ENCODE measurements at places on chromosomes 2 and 18.
A peak's percentile ranks its signal among the peaks of the same experiment; 100 is the strongest.

DNA sequence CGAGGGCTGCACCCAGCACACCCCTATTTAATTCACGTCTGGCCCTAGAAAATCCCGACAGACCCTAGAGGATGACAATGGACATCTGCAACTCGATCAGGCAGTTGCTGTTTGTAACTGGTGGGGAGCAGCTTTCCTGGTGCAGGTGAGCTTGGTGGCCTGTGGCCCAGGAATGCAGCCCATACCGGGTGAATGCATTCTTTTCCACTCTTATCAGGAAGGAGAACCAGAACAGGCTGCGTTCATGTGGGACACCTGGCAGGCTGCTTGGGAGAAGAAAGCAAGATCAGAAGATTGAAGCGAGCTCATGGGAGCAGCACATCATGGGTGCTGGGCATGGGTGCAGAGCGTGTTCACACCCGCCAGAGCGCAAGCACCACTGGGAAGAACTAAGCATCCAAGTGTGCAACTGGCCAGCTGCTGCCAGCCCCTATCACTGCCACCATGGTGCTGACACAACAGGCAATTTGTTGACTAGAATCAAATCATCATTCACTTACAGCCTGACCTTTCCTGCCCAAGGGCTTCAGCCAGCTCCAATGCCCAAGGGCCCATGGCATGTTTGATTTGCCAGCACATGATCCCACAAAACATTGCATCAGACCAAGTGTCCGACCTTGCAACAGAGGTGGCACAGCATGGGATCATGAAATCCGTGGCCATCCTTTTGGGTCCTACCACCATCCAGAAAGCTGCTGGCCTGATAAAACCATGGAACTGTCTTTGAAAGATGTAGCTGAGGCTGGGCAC, 241.7 kb upstream of the ID2 start:
- DNase-seq: no peak

DNA sequence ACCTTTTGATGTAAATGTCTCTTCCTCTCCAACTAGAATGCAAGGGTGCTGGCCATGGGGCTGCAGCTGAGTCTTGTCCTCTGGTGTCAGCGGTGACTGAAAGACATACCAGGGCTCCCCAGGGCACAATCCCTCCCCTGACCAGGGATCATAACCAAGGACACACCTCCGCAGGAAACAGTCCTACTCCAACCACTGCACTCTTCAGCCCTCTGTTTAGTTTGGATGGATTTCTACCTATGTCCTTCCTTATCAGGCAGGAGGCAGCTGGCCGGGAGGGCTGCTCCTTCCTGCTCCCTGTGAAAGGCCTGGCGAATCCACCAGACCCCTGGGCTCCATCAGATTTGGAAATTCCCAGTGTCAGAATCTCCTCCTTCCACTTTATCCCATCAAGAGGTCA, 185.2 kb upstream of the ID2 start:
- DNase-seq: no peak

DNA sequence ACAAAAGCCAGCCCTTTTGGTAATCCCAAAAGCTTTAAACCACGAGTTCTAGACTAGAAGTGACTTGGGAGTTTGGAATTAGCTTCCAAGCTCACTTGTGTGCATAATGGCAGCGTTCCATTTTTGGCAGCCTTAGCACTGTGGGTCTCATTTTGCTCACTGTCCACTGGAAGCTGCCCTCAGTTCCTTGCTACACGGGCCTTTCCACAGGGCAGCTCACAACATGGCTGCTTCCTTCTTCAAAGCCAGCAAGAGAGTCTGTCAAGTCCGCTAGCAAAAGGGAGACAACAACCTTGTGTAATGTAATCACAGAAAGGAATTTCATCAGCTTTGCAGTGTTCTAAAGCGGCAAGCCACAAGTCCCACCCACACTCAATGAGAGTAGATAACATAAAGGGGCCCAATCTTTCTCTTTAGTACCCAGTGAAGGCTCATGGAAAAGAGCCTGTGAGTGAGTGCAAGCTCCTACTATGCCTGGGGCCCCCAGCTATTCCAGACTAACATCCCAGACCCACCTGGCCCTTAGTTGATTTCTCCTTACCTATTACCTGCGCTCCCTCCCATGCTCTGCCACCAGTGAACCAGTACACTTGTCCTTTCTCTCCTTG, 239.7 kb upstream of the FBXO11 start:
- DNase-seq: no peak

- no peak for DNase-seq
Observed at GRCh38 chr2:192190474-192190873, 4.3 kb downstream of the TMEFF2 start.

GRCh38 chr2:187263675-187264560, 184.1 kb downstream of the CALCRL start:
- DNase-seq: no peak

GRCh38 chr18:72908181-72908580, 40.4 kb upstream of the NETO1 start:
- no peak for DNase-seq

- no peak for DNase-seq
Observed at GRCh38 chr2:111707700-111708099, 176.3 kb downstream of the ANAPC1 start.

GRCh38 chr18:52484977-52485376, 145.0 kb downstream of the DCC start:
- no peak for DNase-seq

- DNase-seq: no peak
Observed at GRCh38 chr2:179849719-179850118, 11.7 kb downstream of the ZNF385B start.

- DNase-seq: peak; percentile 34
Observed at GRCh38 chr18:9827793-9828505, 57.8 kb upstream of the TXNDC2 start.

DNA sequence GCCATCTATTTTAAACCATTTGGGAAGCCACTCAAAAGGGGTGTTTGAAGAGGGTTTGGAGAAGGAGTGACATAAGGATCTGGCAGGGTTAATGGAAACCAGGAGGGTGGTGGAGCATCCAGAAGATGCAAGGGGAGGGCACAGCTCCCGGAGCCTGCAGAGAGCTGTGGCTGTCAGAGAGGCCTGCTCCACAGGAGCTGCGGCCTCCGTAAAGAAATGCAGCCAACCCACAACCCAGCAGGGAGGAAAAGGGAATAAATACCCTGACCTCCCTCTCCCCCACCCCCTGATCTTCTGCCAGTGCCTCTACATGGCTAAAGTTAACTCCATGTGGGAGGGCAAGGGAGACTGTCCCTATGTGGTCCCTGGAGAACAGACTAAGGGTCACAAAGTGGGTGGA, 567.1 kb upstream of the POU3F3 start:
- DNase-seq: no peak

- DNase-seq: no peak
Observed at GRCh38 chr2:120077896-120078295, 65.0 kb downstream of the EPB41L5 start.

GRCh38 chr18:32139835-32140283, 48.2 kb downstream of the RNF138 start:
- DNase-seq: no peak

- no peak for DNase-seq
Observed at GRCh38 chr2:20670315-20671035, 3.5 kb downstream of the GDF7 start.

DNA sequence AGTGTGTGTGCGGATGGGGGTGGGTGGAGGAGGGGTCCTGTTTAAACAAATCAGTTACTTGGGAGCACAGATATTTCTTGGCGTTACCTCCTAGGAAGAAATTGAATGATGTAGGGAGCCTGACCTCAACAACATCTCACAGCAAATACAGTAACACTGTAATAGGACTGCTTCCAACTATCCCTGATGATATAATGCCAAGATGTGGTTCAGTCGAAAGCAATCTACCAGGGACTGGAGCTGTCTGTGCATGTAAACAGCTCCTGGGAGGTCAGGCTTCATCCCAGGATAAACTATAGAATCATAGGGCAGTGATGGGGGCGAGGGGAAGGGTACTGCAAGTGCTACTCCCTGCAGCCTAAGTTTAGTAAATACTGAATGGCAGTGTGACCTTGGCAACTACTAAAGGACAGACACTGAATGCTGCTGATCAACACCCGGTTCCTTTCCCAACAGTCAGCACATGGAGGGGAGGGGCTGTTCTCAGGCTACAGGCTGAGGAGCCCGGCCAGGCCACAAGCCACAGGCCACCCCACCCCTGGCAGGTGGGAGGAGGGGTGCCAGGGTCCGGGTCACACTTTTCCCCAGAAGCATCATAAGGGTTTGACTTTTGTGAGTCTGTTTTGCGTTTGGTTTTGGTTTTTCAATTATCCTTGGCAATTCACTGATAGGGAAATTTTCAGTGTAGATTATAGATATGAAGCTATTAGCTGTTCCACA, 85.3 kb upstream of the ZNF397 start:
- no peak for DNase-seq

- DNase-seq: no peak
Observed at GRCh38 chr18:9989481-9989880, 75.7 kb downstream of the VAPA start.

- DNase-seq: no peak
Observed at GRCh38 chr18:56097621-56098020, 509.6 kb upstream of the TCF4 start.

- DNase-seq: peak; percentile 92
Observed at GRCh38 chr2:239465017-239466001, 64.5 kb upstream of the HDAC4 start.

GRCh38 chr2:190093793-190094192, 31.3 kb upstream of the MSTN start:
- DNase-seq: no peak

- DNase-seq: no peak
Observed at GRCh38 chr18:50398947-50399346, 24.1 kb downstream of the SKA1 start.

DNA sequence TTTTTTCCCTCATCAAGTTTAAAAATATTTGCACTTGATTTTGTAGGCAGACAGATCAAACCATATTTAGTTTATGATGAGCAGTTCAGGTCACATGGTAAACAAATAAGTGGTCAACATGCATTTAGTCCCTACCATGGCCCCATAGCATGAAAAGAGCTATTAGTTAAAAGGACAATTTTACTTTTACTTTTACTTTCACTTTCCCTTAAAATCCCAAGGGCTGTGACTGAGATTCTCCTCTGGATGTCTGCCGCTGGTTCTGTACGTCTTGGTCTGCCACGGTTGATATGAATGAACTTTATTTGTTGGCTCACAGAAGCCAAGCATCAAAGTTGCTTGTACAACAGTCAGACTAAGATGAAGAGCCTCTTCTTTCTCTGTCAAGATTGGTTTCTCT, 626.2 kb upstream of the CDH7 start:
- no peak for DNase-seq

GRCh38 chr2:56801214-56801613, 617.4 kb downstream of the CCDC85A start:
- DNase-seq: no peak
